ENCODE measurements at places on chromosomes 1 and 21. TPM values are rescaled to one million over a fixed set of nuclear protein-coding genes. Genes with fewer than 3 reads are reported as not detected.

The SPRR2B gene
- total RNA-seq, result not detected

DNA sequence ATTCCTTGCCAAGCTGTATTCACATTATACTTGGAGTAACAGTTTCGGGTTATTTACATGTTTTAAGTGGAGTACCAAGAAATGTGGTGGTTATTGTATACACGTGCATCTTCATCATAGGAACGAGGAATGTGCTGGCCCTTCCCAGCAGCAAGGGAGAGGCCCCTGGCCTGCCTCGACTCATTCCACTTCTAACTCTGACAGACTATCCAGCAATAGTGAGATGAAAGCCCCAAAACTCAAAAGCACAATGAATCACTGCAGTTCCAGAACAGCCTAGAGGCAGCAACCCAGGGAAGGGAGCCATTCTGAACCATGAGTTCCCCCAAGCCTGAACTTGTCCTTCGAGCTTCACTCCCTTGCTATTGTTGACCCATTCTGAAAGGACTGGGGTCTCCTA, 23.1 kb downstream of the FAM89A start:
- no peak for DNase-seq
- H3K36me3 ChIP-seq, result no peaks in the 10 kb centered on the region
- H3K4me3 ChIP-seq, result no peak overlapping the region
- H3K4me1 ChIP-seq, result peaks cover 10% of the 10 kb centered on the region
- no peaks in the 10 kb centered on the region for H3K27me3 ChIP-seq

The ADGRL4 gene
- total RNA-seq, result 2.4 TPM

- peaks cover 9% of the 10 kb centered on the region for H3K4me1 ChIP-seq
- no peak overlapping the region for H3K27ac ChIP-seq
These were observed 15.7 kb downstream of the CD53 start for GRCh38 chr1:110888641-110889040.

- peaks cover 4% of the 10 kb centered on the region for H3K4me1 ChIP-seq
- no peak for DNase-seq
- no peak overlapping the region for H3K4me3 ChIP-seq
- peak overlapping the region; percentile 49 for H3K27ac ChIP-seq
These were observed 18.7 kb upstream of the F5 start for GRCh38 chr1:169604781-169605560.

DNA sequence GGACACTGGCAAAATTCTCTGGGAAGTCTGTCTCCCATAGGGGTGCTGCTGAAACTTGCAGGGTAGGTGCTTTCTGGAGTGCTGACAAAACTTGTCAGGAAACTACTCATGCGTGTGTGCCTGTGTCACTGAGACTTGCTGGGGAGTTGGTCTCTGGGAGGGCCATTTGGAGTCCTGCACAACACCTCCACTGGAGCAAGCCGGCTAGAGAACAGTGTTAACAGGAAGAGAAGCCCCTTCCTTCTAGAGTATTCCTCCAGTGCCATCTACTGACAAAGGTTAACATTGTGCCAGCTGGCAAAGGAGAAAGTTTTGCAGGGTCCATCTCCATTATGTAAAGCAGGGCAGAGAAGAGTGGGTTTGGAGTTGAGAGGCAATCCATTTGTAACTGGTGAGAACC, 30.0 kb downstream of the ZMYM4 start:
- H3K36me3 ChIP-seq, result peaks cover 5% of the 10 kb centered on the region
- H3K27ac ChIP-seq, result no peak overlapping the region
- H3K4me3 ChIP-seq, result no peak overlapping the region
- peaks cover 6% of the 10 kb centered on the region for H3K4me1 ChIP-seq
- DNase-seq, result peak; percentile 49

Data from thymus (tissue), 14 donors.